ENCODE measurements at places on chromosomes 11 and 22. TPM values are rescaled to one million over a fixed set of nuclear protein-coding genes. Genes with fewer than 3 reads are reported as not detected.

DNA sequence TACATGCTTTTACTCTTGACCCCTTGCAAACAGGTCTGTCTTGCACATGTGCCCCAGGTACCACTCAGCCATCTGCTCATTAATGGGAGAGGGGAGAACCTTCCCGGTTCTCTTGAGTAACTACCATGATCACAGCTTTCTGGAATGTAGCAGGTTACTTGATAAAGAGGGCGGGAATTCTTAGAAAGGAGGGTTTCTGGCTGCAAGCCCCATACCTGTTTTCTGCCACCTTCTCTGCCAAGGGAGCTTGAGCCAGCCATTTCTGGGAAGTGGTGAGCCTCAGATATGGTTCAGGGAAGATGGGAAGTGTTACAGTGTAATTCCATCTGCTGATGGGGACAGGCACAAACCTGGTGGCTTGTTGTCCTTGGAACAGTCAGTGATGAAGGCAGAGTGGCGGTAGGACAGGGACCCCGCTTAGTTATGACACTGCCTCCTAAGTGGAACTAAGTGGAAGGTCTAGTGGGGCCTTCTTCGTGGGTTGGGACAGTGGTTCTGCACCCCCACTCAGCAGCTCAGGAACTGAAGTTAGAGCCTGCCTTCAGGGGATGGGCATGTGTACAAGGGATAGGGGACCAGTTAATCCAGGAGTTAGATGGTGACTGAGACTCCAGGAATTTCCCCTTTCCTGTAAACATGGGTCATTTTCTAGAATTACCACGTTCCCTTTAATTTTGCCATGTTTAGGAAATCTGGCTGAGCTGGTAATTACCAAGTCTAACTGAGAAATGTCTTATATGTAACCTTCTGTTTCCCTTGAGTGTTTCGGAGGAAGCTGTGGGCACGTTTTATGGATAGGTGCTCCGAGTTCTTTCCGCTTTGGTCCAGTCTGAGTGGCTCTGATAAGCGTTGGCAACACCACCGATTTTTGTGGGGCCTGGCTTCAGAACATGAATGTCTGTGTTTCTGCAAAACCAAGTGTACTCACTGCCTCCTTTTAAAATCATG lies 35.3 kb downstream of the BCR start:
- DNase-seq, result no peak

GRCh38 chr11:72947229-72947628 lies 133.0 kb downstream of the ATG16L2 start:
- no peak for DNase-seq

DNA sequence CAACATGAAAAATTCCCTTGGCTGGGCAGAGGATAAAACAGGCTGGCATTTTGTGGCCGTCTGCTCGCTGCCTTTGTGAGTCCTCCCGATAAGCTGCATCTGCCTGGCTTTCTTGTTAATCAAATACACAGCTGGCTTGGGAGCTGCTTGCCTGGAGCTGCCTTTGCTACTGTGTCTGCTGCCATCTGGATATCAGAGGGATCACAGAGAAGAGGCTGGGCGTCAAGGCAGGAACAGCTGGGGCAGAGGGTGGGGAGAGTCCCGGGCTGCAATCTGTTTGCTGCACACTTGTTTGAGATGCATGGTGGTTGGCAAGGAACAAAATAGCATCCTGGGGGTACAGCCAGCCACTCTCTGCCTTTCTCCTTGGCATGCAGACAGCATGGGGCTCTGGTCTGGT lies 36.0 kb downstream of the COMMD9 start:
- no peak for DNase-seq

GRCh38 chr11:25536289-25536688 lies 795.6 kb upstream of the ANO3 start:
- DNase-seq, result peak; percentile 41

DNA sequence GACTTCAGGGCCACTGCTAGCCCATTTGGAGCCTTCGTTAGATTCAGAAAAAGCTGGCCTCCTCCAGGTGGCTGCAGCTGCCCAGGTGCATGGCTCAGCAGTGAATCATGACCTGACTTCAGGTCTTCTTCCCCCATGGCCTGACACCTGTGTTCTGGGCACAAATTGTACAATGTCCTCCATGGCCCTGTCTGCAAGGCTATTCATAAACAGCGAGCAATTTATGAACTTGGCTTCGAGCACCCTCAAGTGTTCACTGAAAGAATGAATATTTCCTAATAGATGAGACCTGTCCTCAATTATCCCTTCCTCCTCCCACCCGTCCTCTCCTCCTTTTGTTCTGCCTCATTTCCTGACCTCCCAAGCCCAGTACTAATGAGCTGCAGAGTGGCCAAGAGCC lies 12.2 kb upstream of the VPS37C start:
- no peak for DNase-seq

DNA sequence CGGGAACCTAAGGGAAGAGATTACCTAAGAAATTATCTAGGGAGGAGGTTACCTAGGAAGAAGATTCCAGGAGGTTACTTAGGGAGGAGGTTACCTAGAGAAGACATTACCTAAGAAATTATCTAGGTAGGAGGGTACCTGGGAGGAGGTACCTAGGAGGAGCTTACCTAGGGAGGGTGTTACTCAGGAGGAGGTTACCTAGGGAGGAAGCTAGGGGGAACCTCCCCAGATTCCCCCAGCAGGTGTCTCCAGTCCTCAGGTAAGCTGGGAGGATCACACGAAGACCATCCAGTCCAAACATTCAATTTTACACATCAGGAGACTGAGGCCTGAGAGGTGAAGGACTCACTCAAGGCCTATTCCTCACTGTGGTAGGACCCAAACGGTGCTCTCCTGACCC lies 482.8 kb downstream of the TBC1D22A start:
- DNase-seq, result no peak

GRCh38 chr11:11662578-11662977 lies 40.8 kb upstream of the GALNT18 start:
- DNase-seq, result no peak

- no peak for DNase-seq
These were observed 21.7 kb downstream of the CTTN start for GRCh38 chr11:70420008-70420464.

DNA sequence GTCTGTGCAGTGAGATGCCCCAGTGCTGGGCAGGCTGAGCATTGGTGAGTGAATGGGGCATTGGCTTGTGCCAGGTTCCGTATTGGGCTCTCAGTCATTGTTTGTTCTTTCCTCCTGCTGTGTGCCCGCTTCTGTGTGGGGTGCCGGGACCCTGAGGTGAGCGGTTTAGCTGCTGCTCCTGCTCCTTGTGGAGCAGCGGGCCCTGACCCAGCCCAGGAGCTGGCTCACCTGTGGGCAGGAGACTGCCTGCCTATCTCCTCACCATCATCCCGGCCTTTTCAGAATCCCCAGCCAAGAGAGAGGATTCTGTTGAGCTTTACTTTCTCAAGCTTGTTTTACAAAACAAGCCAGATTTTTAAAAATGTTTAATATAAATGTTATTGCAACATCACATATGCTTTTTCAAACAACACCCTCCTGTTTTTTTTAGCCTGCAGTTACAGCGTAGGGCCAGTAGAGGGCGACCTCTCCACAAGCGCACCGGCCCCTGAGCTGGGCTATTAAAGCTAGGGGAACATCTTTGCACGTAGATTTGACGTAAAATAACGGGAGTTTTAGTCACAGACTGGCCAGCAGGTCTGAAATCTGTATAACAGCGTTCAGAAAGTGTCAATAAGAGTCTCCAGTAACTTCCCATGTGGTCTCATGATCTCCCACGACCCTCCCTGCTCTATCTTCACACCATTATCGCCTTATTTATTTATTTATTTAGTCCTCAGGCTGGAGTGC lies 25.1 kb upstream of the RELT start:
- peak; percentile 46 for DNase-seq

DNA sequence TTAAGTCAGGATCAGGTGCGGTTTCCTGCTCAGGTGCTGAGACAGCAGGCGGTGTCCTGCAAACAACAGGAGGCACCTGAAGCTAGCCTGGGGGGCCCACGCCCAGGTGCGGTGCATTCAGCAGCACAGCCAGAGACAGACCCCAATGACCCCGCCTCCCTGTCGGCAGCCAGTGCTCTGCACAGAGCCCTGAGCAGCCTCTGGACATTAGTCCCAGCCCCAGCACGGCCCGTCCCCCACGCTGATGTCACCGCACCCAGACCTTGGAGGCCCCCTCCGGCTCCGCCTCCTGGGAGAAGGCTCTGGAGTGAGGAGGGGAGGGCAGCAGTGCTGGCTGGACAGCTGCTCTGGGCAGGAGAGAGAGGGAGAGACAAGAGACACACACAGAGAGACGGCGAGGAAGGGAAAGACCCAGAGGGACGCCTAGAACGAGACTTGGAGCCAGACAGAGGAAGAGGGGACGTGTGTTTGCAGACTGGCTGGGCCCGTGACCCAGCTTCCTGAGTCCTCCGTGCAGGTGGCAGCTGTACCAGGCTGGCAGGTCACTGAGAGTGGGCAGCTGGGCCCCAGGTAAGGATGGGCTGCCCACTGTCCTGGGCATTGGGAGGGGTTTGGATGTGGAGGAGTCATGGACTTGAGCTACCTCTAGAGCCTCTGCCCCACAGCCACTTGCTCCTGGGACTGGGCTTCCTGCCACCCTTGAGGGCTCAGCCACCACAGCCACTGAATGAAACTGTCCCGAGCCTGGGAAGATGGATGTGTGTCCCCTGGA lies at the start of gene MYO7A:
Gene MYO7A (plus strand): TSS at position 327 of the 772 bp plus-strand sequence. CDS start 2,389 bp downstream, outside the sequence.
- peak; percentile 73 for DNase-seq

DNA sequence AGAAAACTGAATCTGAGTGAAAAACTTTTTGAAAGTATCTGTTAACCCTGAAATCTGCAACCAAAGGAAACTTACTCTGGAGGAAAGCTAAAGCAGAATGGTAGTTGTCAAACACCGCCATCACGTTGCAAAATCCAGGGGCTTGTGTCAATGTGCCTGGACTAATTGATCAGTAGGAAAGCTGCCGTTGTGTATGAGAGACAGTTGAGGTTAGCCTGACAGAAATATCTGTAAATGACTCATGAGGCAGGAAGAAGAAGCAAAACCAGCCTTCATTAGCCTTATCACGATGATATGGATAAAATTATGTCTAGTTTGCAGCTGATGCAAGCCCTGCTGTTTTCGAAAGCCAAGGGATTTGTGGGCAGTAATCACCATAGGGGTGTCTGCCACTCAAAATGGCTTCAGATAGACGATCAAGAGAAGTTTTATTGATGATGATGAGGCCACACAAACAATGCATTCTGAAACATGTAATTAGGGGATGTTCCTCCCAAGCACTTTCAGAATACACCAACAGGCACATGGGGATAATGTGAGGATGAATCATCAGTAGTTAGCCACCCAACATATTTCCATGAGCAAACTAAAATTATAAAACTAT lies 8.9 kb downstream of the SCGB1A1 start:
- no peak for DNase-seq

DNA sequence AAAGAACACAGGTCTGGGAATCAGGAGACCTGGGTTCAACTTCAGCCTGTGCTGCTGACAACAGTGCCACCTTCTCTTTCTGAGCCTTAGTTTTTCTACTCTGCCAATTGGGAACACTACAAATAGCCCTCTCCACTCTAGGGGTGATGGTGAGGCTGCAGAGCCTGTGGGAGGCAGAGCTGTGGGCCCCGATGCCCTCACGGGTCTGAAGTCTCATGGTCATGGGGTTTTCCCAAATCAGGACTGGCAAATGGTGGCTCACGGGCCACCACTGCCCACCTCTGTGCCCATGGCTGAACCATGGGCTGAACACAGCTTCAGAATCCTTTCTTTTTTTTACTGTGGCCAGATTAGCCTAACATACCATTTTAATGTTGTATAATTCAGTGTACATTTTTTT lies 19.8 kb downstream of the SYNGR1 start:
- no peak for DNase-seq

- DNase-seq, result no peak
These were observed 3.6 kb downstream of the ARHGAP8 start for GRCh38 chr22:44755956-44756361.

DNA sequence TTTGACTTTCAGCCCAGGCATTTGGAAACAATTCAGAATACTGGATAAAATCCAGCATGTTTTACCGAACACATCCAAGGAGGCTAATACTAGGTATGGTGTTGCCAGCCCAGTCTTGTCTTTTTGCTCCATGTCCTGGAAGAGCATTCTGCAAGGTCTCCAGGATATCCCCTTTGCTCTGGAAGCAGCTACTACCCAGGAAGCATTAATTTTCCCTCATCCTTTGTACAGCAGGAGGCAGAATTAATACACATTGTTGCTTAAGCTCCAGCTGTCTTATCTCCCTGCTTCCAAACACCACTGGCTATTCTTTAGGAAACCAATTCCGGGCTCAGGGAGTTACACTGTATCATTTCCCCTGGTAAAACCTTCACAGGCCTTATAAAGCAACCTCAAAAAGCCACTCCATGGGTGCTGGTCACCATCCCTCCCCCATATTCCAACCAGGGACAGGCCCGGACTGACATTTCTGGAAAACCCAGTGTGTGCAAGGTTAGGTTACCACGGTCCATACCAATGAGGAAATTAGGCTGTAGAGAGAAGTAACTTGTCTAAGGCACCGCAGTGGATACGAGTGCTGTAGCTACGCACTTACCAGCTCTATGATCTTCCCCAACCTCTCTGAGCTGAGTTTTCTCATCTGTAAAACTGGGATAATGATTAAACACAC lies 1.5 kb upstream of the UBASH3B start:
- no peak for DNase-seq

GRCh38 chr11:80320765-80321164 lies 879.9 kb upstream of the TENM4 start:
- DNase-seq, result no peak

- DNase-seq, result no peak
These were observed 75.2 kb downstream of the DGCR2 start for GRCh38 chr22:19046719-19047609.

GRCh38 chr11:22859756-22860155 lies 518 bp downstream of the CCDC179 start:
- no peak for DNase-seq

DNA sequence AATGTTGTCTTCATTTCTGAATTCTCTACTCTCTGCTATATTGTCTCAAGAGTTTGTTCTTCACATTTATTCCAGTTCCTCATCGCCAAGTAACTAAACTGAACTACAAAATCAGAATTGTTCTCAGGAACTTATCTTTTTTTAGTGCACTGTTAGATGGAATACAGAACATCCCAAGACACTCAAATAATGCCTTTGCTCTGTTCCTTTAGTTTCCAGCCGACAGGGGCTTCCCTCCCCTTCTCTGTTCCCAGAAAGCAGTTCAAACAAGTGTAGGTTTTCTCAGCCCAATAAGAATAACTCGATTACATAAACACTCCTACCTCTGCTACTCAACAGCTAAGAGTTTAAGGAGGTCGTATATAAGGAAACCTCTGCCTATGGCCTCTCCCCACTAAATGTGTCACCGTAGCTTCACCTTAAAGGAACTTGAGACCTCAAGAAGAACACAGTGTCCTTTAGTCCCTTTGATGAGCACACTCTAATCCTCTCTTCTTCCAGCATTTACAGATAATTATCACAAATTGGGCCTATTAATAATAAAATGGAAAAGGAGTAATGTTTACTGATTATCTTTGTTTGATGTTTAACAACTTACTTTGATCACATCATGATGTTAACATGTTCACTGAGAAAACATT lies 6.9 kb downstream of the POU2AF3 start:
- no peak for DNase-seq

- DNase-seq, result peak; percentile 83
These were observed 115.9 kb downstream of the CEP164 start for GRCh38 chr11:117443266-117444186.

OR4C5 gene
- polyA plus RNA-seq, result not detected

OR52A1 gene
- not detected for polyA plus RNA-seq

BCO2 gene
- polyA plus RNA-seq, result 5.2 TPM

AMPD3 gene
- 4.4 TPM for polyA plus RNA-seq

VPREB1 gene
- not detected for polyA plus RNA-seq

GAL gene
- 0.42 TPM for polyA plus RNA-seq

ANKK1 gene
- polyA plus RNA-seq, result 0.25 TPM

OR8D4 gene
- 0.05 TPM for polyA plus RNA-seq

SAA4 gene
- polyA plus RNA-seq, result not detected

Measured in muscle of back (tissue), 13 donors.